ENCODE measurements at places on chromosomes 3 and 15.

GRCh38 chr3:50221411-50222168, 14.4 kb upstream of the GNAI2 start:
- DNase-seq: no peak

- no peak for DNase-seq
Measured at GRCh38 chr3:17955411-17955810, 213.0 kb upstream of the TBC1D5 start.

GRCh38 chr15:78159395-78159794, 10.2 kb downstream of the IDH3A start:
- no peak for DNase-seq

- no peak for DNase-seq
Measured at GRCh38 chr15:74657846-74658245, 38.0 kb downstream of the EDC3 start.

All from activated T-helper 1 cell treated with Interleukin-2 at 50 U/mL for 16 hours (primary cell).